ENCODE measurements at places on chromosomes 3 and 15. TPM values are rescaled to one million over a fixed set of nuclear protein-coding genes. Genes with fewer than 3 reads are reported as not detected.

Gene AADACL2
- not detected for total RNA-seq

Gene CFAP100
- not detected for total RNA-seq

Gene ITPKA
- total RNA-seq: 0.29 TPM

Gene SPATA12
- total RNA-seq: not detected

Gene ATP13A4
- total RNA-seq: not detected

Gene TNFAIP8L3
- 11.2 TPM for total RNA-seq

Gene STX19
- total RNA-seq: not detected

Gene KBTBD12
- not detected for total RNA-seq

Gene CASR
- not detected for total RNA-seq

Gene C3orf20
- total RNA-seq: under 0.01 TPM

Gene LEO1
- total RNA-seq: 15.6 TPM

DNA sequence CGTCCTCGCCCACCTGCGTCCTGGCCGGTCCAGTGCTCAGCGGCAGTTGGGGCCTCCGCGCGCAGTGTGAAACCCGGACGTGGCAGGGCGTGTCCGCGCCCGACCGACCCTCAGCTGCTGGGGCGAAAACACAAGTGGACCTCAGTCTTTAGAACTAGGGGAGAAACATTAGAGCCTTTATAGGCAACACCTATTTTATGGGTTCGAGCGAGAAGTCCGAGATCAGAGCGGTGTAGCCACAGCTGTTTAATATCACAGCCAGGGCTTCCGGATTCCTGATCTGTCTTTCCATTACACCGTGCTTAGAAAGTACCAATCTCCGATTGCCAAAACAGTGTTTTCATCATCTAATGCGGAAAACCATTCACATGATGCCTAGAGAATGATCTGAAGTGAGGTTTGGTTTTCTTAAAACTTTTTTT lies 506 bp downstream of the RAD51 start:
- DNase-seq: peak; percentile 80
- H3K27me3 ChIP-seq: no peaks in the 10 kb centered on the region
- peak overlapping the region; percentile 96 for H3K4me3 ChIP-seq
- peaks cover 17% of the 10 kb centered on the region for H3K36me3 ChIP-seq

DNA sequence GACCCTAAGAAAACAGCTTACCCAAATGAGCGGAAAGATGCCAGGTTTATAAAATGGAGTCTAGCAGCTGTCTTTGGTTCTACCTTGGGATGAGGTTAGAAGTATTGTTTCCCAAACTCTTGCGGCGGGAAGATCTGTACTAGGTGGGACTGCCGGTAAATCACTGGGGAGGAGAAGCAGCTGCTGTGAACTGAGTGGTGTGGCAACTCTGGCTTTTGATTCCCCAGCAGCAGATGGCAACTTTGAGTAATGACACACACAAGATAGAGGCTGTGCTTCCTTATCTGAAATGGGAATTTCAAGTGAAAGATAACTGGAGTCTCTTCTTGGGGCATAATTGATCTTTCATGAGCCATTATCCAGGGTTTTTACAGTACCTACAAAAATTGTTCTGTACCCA lies 184.9 kb downstream of the ATG7 start:
- peak overlapping the region; percentile 70 for H3K27ac ChIP-seq
- no peaks in the 10 kb centered on the region for H3K36me3 ChIP-seq
- H3K27me3 ChIP-seq: no peaks in the 10 kb centered on the region
- peaks cover 51% of the 10 kb centered on the region for H3K4me1 ChIP-seq

DNA sequence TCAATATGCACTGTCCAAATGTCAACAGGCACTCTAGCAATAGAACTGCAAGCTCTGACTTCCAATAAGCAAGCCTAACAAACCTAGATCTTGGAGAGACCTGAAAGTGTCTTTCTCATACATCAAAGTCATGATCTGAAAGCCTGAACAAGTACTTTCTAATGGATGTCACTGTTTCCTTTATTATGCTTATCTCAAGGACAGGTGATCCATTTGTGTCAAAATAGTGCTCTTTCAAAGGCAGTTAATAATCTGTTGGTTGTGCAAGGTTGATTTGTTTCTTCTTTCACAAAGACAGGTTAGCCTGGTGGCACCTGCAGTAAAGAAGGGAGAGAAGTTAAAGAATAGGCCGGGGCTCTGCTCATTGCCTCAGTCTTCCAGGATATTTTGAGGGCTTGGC lies 146.8 kb downstream of the EPHB1 start:
- no peaks in the 10 kb centered on the region for H3K4me1 ChIP-seq
- no peak for DNase-seq
- H3K36me3 ChIP-seq: no peaks in the 10 kb centered on the region
- no peak overlapping the region for H3K27ac ChIP-seq

- H3K27me3 ChIP-seq: peaks cover 8% of the 10 kb centered on the region
- no peak overlapping the region for H3K27ac ChIP-seq
- DNase-seq: no peak
- no peaks in the 10 kb centered on the region for H3K4me1 ChIP-seq
- H3K4me3 ChIP-seq: no peak overlapping the region
Measured at GRCh38 chr3:55636300-55637195, 149.4 kb upstream of the WNT5A start.

- peaks cover 40% of the 10 kb centered on the region for H3K36me3 ChIP-seq
- H3K4me1 ChIP-seq: no peaks in the 10 kb centered on the region
- no peaks in the 10 kb centered on the region for H3K27me3 ChIP-seq
- no peak overlapping the region for H3K27ac ChIP-seq
- no peak overlapping the region for H3K4me3 ChIP-seq
- DNase-seq: no peak
Measured at GRCh38 chr3:33868309-33868708, 69.9 kb downstream of the PDCD6IP start.

DNA sequence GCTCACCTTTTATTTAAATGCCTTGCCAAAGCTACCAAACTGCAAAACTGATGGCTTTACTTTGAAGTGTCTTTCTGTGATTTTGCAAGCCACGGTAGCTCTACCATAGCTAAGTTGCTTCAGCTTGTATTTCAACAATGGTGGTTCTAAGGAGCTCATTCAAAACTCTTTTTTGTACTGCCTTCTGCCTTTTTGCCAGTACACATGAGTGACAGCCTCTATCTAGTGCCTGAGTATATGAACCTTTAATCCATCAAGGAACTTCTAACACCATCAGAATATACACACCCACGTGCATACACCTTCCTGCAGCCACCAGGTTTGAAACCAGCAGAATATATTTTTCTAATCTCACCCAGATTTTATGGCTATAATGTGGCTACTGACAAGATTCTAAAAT lies 10.4 kb upstream of the NR2F2 start:
- H3K36me3 ChIP-seq: no peaks in the 10 kb centered on the region
- H3K4me1 ChIP-seq: peaks cover 9% of the 10 kb centered on the region
- no peak overlapping the region for H3K27ac ChIP-seq

DNA sequence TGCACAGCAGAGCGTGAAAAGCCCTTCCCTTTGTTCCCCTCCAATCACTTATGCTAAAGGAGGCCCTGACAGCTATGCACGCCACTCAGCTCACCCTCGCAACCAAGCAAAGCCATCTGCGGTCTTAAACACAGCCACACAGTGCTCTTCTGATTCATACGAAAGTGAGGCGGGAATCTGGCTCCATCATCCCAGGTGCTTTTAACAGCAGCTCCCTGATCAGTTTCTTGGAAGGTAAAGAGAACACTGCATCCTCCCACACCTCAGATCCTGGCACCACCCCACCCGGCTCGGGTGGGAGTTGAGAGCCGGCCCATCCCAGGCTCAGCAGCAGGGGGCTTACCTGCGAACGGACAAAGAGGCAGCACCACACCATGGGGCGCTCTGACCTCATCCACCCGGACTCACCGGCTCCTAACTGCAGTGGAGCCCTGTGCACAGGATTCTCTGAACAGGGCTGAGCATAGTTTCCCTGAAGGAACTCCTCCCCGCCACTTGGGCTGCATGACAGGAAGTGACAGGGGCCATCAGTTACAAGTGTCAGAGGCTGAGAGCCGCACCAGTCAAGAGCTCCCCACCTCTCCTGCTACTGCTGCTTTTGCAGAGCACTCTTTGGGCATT lies 114.3 kb upstream of the ARHGEF3 start:
- peaks cover 5% of the 10 kb centered on the region for H3K27me3 ChIP-seq
- no peak for DNase-seq
- no peak overlapping the region for H3K27ac ChIP-seq
- no peaks in the 10 kb centered on the region for H3K4me1 ChIP-seq
- H3K36me3 ChIP-seq: no peaks in the 10 kb centered on the region

DNA sequence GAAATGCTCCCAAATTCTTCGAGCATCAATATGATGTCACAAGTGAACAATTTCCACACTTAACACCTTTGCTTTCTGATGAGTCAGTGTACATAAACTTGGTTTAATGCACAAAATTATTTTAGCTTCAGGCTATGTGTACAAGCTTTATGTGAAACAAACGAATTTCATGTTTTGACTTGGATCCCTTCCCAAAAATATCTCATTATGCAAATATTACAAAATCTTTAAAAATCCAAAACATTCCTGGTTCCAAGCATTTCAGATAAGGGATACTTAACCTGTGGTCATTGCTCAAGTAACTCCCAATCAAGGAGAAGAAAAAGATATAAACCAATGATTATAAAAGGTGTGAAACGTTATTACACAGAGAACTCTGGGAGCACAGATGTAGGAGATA lies 25.2 kb downstream of the RAB5A start:
- peak overlapping the region; percentile 38 for H3K27ac ChIP-seq
- H3K27me3 ChIP-seq: no peaks in the 10 kb centered on the region
- H3K4me3 ChIP-seq: no peak overlapping the region
- peaks cover 6% of the 10 kb centered on the region for H3K4me1 ChIP-seq
- no peak for DNase-seq

DNA sequence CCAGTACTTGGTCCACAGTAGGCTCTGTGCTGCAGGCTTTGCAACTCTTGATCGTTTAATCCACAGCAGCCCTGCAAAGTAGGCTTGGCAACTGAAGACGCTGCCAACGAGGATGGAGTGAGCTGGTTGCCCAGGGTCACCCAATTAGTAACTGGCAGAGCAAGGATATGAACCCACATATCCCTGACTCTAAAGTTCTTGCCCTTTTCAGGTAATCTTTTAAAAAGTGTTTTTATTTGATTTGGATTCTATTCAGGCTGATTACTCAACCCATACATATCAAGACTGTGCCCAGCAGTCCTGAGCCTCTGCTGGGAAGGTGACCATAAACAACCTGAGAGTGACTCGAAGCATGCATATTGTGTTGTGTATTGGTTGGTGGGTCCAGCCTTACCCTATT lies 50.3 kb downstream of the PSMD6 start:
- H3K27ac ChIP-seq: peak overlapping the region; percentile 65
- H3K4me1 ChIP-seq: peaks cover 62% of the 10 kb centered on the region
- no peak overlapping the region for H3K4me3 ChIP-seq
- DNase-seq: no peak
- no peaks in the 10 kb centered on the region for H3K27me3 ChIP-seq

DNA sequence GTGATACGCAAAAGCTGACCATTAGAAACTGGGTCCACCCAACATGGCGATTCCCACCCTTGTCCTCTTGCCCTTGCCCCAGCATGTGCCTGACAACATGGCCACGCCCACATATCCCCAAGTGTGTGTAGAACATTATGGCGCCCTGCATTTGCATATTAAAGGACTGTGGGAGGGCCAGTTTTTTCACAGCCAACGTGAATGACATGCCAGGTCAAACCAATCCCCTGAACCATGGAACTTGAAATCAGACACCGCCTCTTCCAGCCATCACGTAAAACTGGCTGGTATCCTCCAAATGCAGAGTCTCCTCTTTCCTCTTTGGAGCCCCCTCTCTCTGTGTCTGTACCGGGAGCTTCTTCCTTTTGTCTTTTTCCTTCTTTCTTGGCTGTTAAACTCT lies 156.7 kb upstream of the EPHA6 start:
- no peaks in the 10 kb centered on the region for H3K36me3 ChIP-seq
- no peaks in the 10 kb centered on the region for H3K27me3 ChIP-seq

GRCh38 chr3:127192576-127193232 lies at the start of gene PRR23E:
PRR23E (plus strand) TSS chr3:127193131; CDS start chr3:127196686, 3,555 bp downstream.
- H3K27me3 ChIP-seq: peaks cover 10% of the 10 kb centered on the region
- H3K4me1 ChIP-seq: no peaks in the 10 kb centered on the region
- DNase-seq: no peak
- no peaks in the 10 kb centered on the region for H3K36me3 ChIP-seq

DNA sequence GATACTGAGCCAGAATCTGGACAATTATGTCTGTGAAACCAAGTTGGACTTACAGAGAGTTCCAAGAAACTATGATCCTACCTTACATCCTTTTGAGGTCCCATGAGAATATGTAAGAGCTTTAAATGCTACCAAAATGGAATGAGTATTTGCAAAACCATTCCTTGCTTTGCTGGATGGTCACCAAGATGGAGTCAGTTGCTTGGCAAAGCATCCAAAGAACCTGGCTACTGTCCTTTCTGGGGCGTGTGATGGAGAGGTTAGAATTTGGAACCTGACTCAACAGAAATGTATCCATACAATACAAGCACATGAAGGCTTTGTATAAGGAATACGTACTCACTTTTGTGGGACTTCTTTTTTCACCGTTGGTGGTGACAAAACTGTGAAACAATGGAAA lies 36.2 kb downstream of the AP4E1 start:
- H3K36me3 ChIP-seq: peaks cover 19% of the 10 kb centered on the region
- H3K4me1 ChIP-seq: peaks cover 8% of the 10 kb centered on the region
- H3K27ac ChIP-seq: no peak overlapping the region
- no peak overlapping the region for H3K4me3 ChIP-seq
- H3K27me3 ChIP-seq: no peaks in the 10 kb centered on the region
- DNase-seq: no peak

- no peak overlapping the region for H3K4me3 ChIP-seq
- no peaks in the 10 kb centered on the region for H3K4me1 ChIP-seq
- no peak for DNase-seq
- H3K27me3 ChIP-seq: no peaks in the 10 kb centered on the region
- no peaks in the 10 kb centered on the region for H3K36me3 ChIP-seq
- no peak overlapping the region for H3K27ac ChIP-seq
Measured at GRCh38 chr15:93420477-93420876, 331.5 kb upstream of the RGMA start.

- no peaks in the 10 kb centered on the region for H3K27me3 ChIP-seq
- DNase-seq: no peak
- H3K27ac ChIP-seq: no peak overlapping the region
- no peaks in the 10 kb centered on the region for H3K36me3 ChIP-seq
Measured at GRCh38 chr15:29207758-29208108, 61.9 kb downstream of the NSMCE3 start.

DNA sequence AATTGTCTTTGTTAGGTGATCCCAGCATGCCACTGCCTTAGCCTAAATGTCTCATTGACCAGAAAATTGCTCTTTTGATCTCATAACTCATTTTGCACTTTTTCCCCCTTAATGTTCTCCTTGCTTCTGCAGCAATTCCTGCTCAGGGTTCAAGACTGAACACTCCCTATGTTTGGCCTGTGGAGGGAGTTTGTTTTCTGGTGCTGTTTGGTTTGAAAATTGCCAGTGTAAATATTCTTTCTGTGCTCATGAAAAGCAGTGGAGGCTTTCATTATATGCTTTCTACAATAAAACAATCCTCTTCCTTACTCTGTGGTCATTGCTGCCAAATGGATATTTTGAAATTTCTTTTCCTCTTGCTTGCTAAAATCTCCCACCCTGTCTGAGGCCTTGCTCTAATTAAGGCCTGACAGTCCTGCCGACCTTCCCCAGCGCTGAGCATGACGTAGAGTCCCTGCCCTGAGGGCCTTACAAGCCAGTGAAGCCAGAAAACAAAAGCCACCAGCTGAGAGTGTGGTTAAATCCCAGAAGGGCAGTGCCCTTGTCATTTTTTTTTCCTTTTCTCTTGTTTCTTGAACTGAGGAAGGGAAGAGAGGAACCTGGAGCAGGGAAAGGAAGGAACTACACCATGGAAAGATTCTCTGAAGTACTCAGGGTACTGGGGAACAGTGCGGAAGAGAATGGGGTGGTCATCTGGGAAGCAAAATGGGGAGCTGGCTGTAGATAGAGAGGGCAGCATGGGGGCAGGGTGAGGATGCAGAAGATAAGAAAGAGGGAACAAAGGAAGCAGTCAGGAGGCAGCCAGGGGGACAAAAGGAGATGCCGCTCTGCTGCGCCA lies 24.8 kb downstream of the ZBTB38 start:
- H3K4me1 ChIP-seq: peaks cover 21% of the 10 kb centered on the region
- H3K27ac ChIP-seq: no peak overlapping the region
- DNase-seq: no peak
- H3K36me3 ChIP-seq: peaks cover 38% of the 10 kb centered on the region

All from osteoblast (primary cell).